ENCODE measurements at places on chromosomes 16 and 17.

DNA sequence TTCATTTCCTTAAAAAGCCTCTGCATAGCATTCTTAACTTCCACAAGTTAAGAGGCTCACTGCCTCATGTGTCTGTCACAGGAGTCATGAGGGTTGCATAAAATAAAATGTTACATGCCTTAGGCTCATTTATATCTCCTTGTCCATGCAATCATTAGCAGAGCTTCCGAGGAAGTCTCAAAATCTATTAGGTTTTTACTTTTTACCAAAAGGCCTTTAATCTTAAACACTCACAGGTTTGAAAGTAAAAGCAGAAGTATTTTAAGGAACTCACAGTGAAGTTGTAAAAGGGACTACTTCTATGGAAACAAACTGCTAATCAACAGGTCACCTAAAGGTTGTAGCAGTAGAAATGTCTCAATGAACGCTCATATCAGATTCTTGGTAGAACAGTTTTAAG lies 5.2 kb upstream of the ATP6V0A1 start:
- DNase-seq: no peak

GRCh38 chr16:52383640-52384292 lies 163.2 kb downstream of the TOX3 start:
- no peak for DNase-seq

DNA sequence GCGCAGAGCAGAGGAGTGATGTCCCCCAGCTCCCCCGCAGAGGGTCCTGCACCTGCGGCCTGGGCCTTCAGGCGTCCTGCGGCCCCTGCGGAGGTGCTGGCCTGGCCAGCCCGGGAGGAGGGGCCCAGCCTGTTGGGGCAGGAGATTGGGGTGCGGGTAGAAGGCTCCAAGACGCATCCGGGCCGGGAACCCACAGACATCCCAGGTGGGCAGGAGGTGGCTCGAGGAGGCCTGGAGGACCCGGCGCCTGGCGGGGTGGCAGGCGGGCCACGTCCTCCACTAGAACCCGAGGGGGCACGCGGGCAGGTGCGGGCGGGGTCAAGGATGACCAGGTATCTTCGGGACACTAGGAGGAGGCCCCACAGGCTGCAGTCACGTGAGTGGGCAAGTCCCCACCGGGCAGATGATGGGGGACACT lies 647 bp upstream of the SECTM1 start:
- no peak for DNase-seq

DNA sequence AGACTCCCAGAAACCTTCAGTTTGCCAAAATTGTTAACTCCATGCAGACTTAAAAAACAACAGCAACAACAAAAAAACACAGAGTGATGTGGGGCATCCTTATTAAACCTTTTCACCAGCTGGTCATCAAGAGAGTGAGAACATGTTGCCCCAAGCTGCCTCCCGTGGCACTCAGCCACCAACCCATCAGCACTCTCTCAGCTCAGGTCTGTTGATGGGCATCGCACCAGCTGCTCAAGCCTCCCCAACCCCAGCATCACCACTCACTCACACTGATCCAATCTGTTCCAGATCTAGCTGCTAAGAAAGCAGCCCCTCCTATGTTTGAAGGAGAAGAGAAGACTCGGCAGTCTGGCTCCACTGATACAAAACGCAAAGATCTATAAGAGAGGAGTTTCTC lies 46.8 kb downstream of the SLC39A11 start:
- DNase-seq: no peak

- no peak for DNase-seq
Observed at GRCh38 chr16:28974007-28974436, 556 bp upstream of the SPNS1 start.

DNA sequence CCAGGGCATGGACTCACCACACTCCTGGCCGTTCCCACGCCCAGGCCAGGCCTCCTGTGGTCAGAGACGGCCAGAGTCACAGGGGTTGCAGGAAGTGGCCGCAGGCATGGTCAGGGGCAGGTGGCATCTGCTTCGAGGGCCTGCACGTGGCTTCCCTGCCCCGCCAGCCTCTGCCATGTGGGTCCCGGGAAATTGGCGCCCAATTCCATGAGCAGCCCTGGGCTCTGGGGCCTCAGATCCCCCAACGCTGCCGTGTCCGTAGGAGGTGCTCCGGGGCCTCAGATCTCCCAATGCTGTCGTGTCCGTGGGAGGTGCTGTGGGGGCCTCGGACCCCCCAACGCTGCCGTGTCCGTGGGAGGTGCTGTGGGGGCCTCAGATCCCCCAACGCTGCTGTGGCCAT lies 9.7 kb upstream of the SSTR5 start:
- DNase-seq: no peak

DNA sequence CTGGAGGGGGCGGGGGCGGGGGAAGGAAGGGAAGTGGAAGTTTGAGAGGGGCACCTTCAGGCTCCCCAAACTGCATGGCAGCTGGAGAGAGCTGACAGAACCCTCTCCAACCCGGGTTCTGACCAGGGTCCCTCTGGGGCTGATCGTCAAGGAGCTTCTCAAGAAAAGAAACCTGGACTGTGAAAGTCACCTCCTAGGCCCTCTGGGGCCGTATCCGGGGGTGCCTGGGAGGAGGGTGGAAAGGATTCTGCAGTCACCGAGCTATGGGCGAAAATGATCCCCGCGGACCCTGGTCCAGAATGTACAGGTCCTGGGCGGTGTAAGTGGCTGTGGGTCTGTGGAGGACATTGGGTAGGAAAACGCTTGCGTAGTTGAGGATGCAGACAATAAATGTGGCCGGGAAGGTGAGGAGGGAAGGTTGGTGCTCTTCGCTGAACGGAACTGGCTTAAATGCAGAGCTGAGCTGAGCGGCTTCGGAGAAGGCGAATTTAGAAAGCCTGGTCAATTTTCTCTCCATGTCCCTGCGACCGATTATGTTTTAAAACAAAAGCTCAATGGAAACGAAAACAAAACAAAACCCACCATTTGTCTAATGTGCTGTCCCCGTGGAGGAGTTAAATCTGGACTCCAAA lies 3.6 kb upstream of the LHX1 start:
- DNase-seq: no peak

GRCh38 chr17:16101440-16101839 lies 101.8 kb downstream of the TTC19 start:
- DNase-seq: no peak

GRCh38 chr17:68205808-68206720 lies 41.8 kb upstream of the AMZ2 start:
- DNase-seq: no peak

DNA sequence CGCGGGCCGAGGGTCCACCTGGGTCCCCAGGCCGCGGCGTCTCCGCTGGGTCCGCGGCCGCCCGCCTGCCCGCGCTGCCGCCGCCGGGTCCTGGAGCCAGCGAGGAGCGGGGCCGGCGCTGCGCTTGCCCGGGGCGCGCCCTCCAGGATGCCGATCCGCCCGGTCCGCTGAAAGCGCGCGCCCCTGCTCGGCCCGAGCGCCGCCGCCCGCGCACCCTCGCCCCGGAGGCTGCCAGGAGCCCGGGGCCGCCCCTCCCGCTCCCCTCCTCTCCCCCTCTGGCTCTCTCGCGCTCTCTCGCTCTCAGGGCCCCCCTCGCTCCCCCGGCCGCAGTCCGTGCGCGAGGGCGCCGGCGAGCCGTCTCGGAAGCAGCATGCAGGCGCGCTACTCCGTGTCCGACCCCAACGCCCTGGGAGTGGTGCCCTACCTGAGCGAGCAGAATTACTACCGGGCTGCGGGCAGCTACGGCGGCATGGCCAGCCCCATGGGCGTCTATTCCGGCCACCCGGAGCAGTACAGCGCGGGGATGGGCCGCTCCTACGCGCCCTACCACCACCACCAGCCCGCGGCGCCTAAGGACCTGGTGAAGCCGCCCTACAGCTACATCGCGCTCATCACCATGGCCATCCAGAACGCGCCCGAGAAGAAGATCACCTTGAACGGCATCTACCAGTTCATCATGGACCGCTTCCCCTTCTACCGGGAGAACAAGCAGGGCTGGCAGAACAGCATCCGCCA lies 504 bp downstream of the FOXC2 start:
- DNase-seq: no peak

- no peak for DNase-seq
Observed at GRCh38 chr17:75755205-75755901, 9.6 kb downstream of the GALK1 start.

GRCh38 chr17:17022011-17022410 lies 20.2 kb upstream of the MPRIP start:
- no peak for DNase-seq

- DNase-seq: no peak
Observed at GRCh38 chr17:48460052-48460451, 30.0 kb upstream of the SKAP1 start.

- DNase-seq: no peak
Observed at GRCh38 chr16:4383591-4384444, 12.2 kb downstream of the VASN start.

DNA sequence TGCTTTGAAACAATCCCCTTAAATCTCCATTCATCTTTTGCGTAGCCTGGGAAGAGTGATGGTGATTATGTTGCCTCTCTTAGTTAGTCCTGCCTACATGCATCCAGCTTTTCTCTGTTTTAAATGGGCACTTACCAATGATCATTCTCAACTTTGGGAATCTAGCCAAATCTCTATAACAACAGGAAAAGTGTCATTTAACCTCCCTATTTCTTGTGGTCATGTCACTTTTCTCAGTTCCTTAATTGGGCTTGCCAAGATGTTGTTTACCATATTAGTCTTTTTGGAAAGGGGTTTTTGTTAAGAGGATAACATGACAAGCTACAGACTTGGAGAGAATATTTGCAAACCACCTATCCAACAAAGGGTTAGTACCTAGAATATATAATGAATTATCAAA lies 15.6 kb upstream of the CLEC10A start:
- DNase-seq: no peak

DNA sequence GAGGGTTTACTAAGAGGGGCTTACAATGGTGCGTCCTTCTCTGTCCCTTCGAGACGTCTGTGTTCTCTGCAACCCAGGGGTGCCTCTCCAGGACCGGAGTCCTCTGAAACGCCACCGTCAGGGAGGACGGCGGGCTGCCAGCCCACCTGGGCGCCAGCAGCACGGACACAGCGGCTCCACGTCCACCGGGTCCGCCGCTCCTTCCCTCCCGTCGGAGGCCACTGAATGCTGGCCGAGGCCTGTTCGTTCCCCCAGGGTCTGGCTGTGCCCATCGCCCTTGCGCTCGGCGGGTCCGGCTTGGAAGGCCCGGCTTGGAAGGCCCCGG lies 403 bp downstream of the TEPSIN start:
- DNase-seq: no peak

DNA sequence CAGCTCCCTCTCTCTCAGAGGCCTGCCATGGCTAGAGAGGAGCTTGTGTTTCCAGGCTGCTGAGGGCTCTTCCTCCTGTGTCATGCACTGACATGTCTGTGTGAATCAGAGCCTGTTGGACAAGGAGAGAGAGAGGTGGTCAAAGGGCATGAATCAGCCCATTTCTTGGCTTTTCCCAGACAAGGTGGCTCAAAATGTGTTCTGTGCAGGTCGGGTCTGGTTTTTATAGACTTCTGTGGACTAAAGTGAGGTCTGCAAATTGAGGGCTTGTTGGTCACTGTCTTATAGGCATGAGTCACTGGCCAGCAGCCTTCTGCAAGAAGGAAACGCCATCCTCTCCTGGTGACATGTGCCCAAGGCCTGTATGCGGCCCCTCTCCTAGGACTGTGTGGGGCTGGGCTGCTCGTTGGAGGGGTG lies 97.9 kb downstream of the FOXL1 start:
- DNase-seq: no peak

GRCh38 chr16:47139561-47140185 lies 4.1 kb downstream of the NETO2 start:
- DNase-seq: no peak

GRCh38 chr16:76665571-76666275 lies 388.5 kb downstream of the CNTNAP4 start:
- no peak for DNase-seq

- no peak for DNase-seq
Observed at GRCh38 chr16:82584553-82585152, 42.1 kb upstream of the CDH13 start.

DNA sequence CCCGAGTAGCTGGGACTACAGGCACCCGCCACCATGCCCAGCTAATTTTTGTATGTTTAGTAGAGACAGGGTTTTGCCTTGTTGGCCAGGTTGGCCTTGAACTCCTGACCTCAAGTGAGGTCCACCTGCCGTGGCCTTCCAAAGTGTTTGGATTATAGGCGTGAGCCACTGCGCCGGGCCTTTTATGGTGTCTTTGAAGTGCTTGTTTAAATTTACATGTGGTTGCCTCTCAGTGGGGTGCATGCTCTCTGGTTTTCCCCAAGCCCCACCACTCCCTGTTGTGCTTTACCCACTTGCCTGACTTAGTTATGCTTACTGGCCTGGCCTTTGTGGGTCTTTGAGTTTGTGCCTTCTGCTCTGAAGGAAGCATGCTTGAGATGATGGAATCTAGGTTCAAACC lies 132.0 kb downstream of the PRKCB start:
- DNase-seq: no peak

GRCh38 chr17:30996486-30996885 lies 25.6 kb downstream of the RNF135 start:
- no peak for DNase-seq

DNA sequence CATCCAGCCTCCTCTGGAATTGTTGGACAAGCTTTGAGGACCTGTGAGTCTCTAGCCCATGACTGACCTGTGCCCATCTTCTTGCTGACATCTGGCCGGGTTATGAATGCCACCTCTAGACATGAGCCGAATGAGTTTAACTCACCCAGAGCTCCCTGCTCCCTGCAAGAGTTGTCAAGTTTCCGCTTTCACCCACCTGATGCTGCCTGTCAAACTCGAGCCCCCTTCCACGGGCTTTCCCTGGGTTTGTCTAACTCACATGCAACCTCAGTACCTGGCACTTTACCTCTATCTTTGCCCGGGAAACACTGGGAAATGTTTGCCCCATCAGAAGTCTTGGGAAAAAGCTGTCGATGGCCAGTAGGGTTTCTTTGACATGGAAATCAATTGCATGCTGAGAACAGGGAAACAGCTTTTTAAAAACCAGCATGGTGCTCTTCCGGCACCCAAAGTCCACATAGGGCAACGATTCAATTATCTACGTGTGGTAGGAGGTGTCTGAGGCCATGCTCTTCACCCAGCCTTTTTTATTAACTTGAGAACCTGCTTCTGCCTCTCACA lies 33.8 kb upstream of the DNAH17 start:
- no peak for DNase-seq

DNA sequence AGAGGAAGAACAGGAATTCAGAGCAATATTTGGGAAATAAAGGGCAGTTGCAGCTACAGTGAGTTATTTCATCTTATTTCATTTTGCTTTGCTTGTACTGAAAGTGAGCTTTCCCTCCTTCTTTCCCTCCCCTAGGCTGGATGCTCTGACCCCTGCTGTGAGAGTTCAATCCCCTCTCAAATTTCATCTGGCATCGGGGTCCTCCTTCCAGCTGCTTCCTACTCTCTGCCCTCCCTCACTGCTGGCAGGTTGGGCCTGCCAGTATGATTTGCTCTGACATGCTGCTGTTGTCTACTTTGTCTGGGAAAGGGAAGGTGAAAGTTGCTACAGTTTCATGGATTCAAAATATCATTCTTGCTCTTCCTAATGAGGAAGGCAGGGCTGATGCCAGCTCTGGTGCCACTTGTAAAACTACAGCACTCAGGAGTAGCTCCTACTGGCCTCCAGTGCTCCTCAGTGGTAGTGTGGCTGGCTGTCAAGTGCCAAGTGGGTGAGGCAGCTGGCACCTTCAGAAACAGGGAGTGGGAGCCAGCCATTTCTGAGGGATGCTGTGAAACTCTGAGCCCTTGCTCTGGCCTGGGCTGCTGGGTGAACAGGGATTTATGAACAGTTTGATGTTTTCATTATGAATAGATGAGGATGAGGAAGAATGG lies 408.6 kb downstream of the HAPSTR1 start:
- DNase-seq: no peak
